ENCODE measurements at places on chromosomes 4 and X.

GRCh38 chrX:6169407-6169806 lies 59.3 kb downstream of the NLGN4X start:
- no peak for DNase-seq

DNA sequence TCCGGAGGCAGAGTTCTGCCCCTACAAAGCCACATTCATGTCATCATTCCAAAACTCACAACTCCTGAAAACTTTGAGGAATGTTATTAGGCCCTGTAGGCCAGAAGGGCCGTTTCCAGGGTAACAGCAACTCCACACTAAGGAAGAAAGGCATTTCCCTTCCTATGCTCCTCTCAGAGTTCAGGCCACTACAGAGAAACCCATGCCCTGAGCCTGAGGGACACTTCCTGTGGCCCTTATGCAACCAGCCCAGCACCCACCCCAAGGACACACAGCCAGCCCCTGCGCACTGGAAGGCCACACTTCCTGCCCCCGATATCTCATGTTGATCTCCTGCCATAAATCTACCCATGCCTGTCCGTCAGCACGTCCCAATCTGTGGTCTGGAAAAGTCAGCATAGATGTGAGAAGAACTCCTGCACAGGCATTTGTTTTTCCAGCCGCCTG lies 289.3 kb downstream of the BCOR start:
- DNase-seq: no peak

GRCh38 chr4:172147687-172148086 lies 334.5 kb downstream of the GALNTL6 start:
- DNase-seq: no peak

DNA sequence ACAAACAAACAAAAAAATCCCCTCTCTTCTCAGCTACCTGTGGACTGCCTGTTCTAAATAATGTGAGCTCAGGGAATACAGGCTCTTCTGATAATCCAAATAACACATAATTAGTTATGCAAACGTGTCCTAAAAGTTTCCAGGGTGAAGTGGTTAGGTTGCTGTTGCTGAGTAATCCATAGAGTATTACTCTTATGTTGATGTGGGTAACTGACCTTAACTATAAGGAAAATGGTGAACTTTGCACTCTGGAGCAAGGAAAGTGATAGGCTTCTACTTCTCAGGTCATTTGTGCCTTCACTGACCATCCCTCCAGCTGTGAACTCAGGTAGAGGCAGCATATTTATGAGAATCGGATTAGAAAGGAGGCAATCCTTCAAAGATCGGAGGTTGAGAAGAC lies 19.9 kb downstream of the MSN start:
- no peak for DNase-seq

GRCh38 chr4:151824656-151825055 lies 63.8 kb upstream of the GATB start:
- no peak for DNase-seq

DNA sequence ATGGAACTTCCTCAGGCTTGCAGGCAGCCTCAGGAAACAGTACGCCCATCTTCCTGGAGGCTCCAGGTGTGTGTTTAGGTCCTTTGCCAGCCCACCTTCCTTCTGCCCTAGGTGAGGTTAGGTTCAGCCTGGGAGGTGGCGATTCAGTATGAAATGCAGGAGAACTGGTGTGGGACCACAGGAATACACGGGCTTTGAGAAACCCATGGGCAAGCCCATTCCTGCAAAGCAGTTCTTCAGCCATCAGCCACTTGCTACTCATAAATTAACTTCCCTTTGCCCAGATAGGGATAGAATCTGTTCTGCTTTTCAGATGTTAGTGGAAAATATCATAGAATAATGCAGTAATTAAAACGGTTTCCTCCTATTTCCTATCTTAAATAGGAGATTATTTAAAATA lies 32.2 kb downstream of the TBC1D14 start:
- peak; percentile 54 for DNase-seq

- DNase-seq: no peak
Observed at GRCh38 chrX:71143508-71143907, 1.1 kb upstream of the NLGN3 start.

DNA sequence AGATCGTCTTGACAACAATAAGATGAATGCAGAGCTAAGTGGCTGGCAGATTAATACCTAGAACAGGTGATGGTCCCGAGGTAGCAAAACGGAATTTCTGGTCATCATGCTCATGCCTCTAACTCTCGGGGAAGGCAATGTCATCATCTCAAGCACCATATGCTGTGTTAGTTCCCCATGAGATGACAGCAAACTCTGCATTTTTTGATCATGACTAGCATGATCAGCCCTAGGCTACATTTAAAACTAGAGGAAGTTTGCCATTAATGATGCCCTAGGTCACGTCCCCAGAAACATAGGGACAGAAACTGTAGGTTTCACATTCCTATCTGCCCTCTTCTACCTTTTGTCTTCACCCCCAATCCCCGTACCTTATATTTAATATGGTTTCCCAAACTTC lies 11.6 kb downstream of the LPAR4 start:
- DNase-seq: no peak

DNA sequence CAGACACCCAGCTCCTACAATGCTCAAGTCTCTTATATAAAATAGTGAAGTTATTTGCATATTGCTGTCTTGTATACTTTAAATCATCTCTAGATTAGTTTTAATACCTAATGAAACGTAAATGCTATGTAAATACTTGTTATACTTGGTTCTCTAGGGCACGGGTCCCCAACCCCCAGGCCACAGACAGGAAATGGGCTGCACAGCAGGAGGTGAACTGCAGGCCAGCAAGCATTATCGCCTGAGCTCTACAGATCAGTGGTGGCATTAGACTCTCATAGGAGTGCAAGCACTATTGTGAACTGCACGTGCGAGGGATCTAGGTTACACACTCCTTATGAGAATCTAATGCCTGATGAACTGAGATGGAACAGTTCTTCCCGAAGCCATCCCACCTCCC lies 395.9 kb upstream of the EMCN start:
- peak; percentile 0 for DNase-seq

GRCh38 chrX:109684136-109684535 lies 48.9 kb downstream of the ACSL4 start:
- no peak for DNase-seq

- DNase-seq: no peak
Observed at GRCh38 chr4:53788621-53789020, 197.3 kb upstream of the LNX1 start.

GRCh38 chr4:158778712-158779111 lies 9.9 kb downstream of the FNIP2 start:
- DNase-seq: no peak

DNA sequence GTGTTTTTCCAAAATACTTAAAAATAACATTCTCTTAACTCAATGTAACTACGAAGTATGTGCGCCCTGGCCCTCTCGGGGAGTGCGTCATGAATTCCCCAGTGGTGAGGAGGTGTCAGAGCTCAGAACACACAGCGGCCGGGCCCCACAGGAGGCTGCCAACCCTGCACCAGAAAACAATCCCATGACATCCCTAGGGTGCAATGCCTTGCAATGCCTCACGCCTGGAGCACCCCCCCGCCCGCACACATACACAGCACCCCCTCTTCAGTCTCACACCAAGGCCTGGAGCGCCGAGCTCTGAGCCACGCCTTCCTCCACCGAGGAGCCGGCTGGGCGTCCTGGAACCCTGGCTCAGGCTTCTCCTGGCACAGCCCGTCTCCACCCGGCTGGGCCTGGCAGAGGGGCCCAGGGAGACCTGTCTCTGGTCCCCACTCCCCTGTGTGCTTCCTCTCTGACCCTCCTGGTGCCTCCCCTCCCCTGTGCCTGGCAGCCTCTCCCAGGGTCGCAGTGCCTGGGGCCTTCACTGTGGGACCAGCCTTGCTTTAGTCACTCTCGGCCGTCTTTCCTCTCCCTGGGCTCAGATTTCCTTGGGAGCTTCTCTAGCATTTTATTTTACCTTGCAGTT lies 108.2 kb upstream of the ADRA2C start:
- DNase-seq: no peak

- no peak for DNase-seq
Observed at GRCh38 chr4:3801931-3802550, 35.9 kb downstream of the ADRA2C start.

DNA sequence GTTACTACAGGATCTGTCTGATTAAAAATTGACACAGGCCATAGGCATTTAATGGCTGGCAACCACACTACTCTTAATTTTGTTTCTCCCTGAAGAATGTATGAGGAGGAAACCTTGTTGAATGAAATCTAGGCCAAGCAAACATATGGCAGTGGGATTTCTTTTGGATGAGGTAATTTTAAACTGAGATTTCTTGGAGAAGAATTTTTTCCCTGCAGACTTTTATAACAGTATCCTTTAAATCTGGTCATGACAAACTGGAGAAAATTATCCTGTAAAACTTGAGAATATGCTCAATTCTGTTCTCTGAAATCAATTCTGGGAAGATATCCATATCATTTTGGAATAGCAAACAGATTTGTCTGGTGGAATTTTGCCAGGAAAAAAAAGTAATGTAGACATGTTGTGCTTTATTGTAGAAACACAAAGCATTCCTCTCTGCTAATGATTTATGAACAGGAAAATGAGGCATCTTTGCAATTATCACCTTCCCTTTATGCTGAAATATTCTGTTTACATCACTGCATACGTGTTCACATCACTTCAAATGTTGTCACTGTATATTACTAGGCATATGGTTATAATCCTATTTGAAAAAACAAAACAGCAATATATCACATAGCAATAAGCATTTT lies 108.3 kb upstream of the ARSJ start:
- DNase-seq: no peak

DNA sequence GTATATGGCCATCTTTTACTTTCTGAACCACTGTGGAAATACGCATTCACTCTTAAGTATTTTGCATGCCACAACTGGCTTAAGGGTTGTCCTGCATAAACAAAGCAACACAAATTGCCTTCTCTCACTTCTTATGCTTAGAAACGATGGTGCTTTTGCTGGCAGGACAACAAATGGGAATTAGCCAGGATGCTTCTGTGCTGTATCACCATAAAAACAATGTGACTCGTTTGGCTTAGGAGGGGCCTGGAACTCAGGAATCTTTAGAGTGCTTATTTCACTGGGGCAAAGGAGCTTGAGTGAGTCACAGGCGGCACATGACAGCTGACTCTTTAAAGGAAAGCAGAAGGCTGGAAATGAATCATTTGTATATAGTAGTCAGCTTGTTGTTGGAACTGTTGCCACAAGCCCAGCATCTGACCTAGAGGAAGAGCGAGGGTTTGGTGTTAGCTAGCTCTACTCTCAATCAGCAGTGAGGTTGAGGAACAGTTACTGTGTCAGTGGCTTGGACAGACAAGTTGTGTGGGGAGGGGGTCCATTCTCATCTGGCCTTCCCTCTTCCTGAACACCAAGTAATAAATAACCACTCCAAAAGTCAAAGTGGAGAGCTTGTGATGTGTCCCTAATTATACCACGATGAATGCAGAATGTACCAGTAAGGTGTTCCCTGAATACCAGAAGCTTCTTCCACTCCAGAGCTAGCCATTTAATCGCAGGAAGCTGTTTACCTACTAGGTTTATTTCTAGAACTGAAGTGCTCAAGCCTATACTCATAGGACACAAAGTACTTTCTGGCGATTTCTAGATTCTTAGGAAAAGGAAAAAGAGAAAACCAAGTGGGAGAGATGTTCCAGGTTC lies 293.1 kb downstream of the CAMK2D start:
- DNase-seq: peak; percentile 53

DNA sequence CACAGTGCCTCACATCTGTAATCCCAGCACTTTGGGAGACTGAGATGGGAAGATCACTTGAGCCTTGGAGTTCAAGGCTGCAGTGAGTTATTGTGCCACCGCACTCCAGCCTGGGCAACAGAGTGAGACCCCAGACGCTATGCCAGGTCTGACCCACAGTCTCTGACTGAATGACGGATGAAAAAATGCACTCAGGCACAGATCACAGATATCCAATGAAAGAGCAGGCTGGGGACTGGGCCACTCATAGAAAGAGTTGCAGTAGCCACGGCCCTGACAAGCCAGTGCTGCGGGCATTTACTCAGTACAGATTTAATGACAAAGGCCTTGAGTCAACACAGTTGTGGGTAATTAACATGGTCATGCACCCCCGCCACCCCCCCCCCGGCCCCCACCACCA lies 22.7 kb downstream of the NUDT6 start:
- DNase-seq: no peak
